Dorsolateral prefrontal cortex (tissue), 122 donors: ENCODE measurements at places on chromosomes 13 and 19.

DNA sequence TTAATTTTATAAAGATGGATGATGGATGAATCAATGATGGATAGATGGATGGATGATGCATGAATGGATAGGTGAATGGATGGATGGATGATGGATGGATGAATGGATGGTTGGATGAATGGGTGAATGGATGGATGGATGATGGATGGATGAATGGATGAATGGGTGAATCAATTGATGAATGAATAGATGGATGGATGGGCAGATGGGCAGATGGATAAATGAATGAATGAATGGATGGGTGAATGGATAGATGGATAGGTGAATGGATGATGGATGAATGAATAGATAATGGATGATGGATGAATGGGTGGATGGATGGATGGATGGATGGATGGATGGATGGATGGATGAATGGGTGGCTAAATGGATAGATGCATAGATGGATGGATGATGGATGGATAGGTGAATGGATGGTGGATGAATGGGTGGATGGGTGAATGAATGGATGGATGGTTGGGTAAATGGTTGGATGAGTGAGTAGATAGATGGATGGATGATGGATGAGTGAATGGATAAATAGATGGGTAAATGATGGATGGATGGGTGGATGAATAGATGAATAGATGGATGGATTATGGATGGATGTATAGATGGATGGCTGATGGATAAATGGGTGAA is 12.8 kb downstream of the ZNF579 start:
- no peak for DNase-seq

GRCh38 chr19:6066661-6067646 is 43.3 kb downstream of the RFX2 start:
- DNase-seq = peak; percentile 66

DNA sequence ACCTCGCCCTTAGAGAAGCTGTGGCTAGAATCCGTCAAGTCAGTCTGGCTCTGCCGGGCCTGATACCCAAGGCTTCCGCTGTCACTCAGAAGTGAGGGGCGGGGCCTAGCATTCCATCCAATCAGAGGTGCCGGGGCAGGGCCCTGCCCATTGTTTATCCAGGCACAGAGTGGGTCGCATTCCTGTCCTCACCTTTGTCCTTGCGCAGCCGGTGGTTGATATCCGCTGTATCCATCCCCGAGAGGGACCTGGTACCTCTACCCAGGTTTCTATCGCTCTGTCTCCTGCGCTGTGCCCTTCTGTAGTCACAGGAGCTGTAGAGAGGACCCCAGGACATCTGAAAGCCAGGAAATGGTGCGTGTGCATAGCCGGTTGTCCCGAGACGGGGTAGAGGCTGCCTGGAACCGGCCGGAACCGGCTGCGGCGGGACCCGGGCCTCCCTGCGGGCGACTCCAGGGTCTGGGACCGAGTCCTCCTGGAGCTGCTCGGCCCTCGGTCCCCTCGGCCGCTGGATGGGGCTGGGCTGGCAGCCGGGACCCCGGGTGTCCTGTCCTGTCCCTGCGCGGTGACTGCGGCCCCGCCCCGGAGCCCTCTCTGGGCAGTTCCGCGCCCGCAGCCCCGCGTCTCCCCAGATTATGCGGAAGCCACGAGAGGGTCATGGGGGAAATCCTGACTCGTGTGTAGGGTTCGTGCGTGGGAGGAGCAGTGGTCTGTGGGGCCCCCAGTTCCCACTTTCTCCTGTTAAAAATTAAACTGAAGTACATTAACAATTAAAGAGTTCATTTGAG is at the start of gene ZNF763:
Gene ZNF763, plus strand, starts transcription at position 183 of the 788 bp plus-strand sequence. Its CDS starts 169 bp downstream, at position 352.
- DNase-seq = peak; percentile 96

- no peak for DNase-seq
Observed at GRCh38 chr13:32330441-32330840, 15.1 kb downstream of the BRCA2 start.

DNA sequence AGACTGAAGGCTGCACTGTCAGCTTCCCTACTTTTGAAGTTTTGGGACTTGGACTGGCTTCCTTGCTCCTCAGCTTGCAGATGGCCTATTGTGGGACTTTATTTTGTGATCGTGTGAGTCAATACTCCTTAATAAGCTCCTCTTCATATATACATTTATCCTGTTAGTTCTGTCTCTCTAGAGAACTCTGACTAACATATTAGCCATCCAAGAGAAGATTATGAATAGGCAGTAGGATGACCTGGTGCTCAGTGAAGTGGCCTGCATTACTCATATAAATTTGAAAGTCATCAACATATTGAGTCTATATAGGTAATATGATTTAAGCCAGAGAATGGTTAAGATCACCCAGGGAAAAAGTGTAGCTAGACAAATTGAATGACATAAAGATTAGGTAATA is 136.3 kb upstream of the UFM1 start:
- no peak for DNase-seq

DNA sequence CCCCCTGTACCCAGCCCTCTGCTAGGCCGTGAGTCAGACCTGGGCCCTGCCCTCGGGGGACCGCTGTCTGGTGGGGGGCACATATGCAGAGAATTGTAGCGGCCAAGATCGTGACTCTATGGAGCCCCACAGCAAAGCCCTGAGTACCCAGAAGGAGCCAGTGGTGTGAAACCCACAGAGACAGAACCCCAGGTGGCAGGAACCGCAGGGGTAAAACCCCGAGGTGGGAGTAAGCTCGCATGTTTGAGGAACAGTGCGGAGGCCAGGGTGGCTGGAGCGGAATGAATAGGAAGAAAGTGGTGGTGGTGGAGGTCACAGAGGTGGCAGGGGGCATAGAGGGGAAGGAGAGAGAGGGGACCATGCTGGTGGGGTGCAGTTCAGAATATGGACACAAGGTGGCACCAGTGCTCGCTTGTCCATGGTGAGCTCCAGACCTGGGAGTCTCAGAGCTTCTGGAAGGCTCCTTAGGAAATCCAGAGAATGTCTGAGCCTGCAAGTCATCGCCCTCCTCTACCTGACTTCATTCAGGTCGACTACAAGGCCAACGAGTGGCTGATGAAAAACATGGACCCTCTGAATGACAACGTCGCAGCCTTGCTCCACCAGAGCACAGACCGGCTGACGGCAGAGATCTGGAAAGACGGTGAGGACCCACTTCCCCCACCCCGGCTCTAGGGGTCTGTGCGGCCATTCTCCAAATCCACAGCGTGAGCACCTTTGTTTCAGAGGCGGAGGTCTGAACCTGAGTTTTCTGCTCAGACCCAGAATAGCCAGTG is 48.9 kb downstream of the MYH14 start:
- DNase-seq = peak; percentile 19

- no peak for DNase-seq
Observed at GRCh38 chr13:27159806-27160563, 11.6 kb downstream of the USP12 start.

- DNase-seq = no peak
Observed at GRCh38 chr19:16416991-16417390, 54.8 kb downstream of the EPS15L1 start.

DNA sequence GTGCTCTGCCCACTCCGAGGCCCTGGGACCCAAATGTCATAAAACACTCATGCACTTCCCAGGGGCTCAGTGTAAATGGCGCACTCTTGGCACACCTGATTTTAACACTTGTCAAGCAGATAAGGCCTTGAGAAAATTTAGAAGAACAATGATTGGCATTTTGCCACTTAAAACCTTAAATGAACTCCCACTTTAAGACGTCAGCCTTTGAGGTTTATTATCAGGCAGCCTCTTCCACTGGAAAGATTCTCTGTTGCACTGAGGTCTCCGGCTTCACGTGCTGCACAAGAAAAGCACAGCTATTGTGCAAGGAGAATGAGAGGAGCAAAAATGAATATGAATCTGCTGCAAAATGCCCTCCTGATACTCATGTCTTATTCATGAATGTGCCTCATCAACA is 38.5 kb upstream of the ATP11A start:
- DNase-seq = no peak

- no peak for DNase-seq
Observed at GRCh38 chr13:51914137-51914493, 52.3 kb downstream of the CCDC70 start.

- DNase-seq = no peak
Observed at GRCh38 chr13:51977625-51978024, 33.6 kb downstream of the ATP7B start.

- no peak for DNase-seq
Observed at GRCh38 chr13:95323930-95324662, 22.8 kb upstream of the ABCC4 start.

- no peak for DNase-seq
Observed at GRCh38 chr13:30618930-30619279, 1.2 kb downstream of the USPL1 start.

- no peak for DNase-seq
Observed at GRCh38 chr13:95723438-95723837, 46.5 kb downstream of the DNAJC3 start.

- DNase-seq = no peak
Observed at GRCh38 chr19:2208975-2209374, 27.2 kb downstream of the PLEKHJ1 start.

DNA sequence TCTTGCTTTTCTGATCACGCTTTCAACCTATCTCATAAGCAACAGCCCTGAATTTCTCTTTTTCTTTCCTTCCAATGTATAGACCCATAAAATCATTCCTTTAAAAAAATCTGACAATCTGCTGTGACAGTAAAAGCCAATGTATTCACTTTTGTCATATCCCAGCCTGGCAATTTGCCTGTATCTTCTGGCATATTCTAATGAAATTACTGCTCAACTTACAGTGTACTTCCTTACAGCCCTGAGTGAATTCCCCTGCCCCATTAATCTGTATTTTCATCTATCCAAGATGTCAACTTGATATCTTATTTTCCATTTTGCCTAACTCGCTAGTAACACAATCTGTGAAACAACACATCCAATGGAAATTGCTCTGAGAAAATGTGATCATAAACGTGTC is 18.0 kb upstream of the SERP2 start:
- no peak for DNase-seq

DNA sequence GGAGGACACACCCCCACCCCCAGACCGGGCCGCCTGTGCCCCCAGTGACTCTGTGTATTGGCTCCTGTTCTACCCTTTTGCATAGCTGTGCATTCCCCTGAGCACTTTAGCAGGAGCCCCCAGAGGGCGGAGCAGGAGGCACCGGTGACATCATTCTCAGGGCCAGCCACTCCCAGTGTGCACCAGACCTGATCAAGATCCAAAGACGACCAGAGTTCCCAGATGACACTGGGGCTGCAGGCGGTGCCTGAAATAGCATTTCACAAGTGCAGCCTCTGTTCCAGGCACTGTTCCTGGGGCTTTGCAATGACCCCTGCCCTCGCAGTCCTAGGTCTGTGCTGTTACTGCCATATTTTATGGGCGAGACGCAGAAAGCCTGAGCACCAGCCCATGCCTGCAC is 14.5 kb upstream of the PTPRS start:
- DNase-seq = no peak

DNA sequence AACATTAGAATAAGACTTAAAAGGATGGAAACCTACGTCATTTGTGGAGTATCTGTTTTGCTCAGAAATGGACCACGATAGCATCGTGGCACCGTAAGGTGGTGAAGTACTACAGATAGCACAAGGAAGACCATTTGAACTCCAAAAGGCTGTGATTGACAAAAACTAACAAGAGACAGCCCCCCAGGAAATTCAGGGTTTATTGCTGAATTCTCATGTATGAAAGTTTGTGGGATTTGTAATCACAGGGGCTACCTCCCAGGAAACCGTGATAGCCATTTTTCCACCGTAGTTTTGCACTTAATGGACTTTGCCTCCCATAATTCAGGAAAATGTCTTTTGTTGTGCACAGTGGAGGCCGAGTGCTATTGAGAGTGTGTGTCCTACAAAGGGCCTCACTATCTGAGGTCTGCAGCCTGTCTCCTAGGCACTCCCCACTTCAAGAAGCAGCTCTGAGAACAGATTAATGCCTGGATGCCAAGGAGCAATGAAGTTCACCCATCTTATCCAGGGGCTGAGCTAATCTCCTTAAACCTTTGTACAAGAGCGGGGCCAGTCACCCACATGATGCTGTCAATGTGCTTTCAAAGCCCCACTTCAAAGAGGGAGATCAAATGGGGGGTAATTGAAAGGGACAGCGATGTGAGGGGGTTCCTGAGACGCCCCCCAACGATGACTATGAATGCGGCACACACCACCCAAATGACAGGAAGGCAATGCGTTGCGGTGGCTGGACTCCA is 182.6 kb downstream of the COL4A1 start:
- DNase-seq = no peak

DNA sequence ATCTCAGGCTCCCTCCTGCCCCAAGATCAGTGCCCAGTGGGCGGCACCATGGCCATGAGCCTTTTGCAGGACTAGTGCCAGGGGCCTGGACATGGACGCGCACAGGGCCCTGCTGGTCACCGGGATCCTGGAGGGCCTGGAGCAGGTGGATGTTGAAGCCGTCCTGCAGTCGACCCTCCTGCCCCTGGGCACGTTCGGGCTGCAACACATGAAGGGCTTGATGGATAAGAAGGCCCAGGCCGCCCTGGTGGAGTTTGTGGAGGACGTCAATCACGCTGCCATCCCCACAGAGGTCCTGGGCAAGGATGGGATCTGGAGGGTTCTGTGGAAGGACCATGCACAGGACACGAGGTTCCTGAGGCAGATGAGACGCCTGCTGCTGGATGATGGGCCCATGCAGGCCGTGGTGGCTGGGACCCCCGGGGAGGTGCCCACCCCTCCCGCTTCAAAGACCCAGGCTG is 38.0 kb upstream of the PNMA8B start:
- DNase-seq = no peak
